Activated T-cell treated with anti-CD3 and anti-CD28 coated beads, Interleukin-2, amount 50 U/mL, for 72 hours (primary cell): ENCODE measurements at places on chromosomes 11 and 22. TPM values are rescaled to one million over a fixed set of nuclear protein-coding genes. Genes with fewer than 3 reads are reported as not detected.
A peak's percentile ranks its signal among the peaks of the same experiment; 100 is the strongest.

GRCh38 chr11:27039873-27040272 is 742 bp upstream of the BBOX1 start:
- DNase-seq, result no peak

The CCDC134 gene
- total RNA-seq, result 23.1 TPM

The MRGPRE gene
- not detected for total RNA-seq

- no peak for DNase-seq
These were observed 81.9 kb downstream of the CEP164 start for GRCh38 chr11:117409511-117409910.

- no peak for DNase-seq
These were observed 9.9 kb downstream of the BRSK2 start for GRCh38 chr11:1399386-1400316.

DNA sequence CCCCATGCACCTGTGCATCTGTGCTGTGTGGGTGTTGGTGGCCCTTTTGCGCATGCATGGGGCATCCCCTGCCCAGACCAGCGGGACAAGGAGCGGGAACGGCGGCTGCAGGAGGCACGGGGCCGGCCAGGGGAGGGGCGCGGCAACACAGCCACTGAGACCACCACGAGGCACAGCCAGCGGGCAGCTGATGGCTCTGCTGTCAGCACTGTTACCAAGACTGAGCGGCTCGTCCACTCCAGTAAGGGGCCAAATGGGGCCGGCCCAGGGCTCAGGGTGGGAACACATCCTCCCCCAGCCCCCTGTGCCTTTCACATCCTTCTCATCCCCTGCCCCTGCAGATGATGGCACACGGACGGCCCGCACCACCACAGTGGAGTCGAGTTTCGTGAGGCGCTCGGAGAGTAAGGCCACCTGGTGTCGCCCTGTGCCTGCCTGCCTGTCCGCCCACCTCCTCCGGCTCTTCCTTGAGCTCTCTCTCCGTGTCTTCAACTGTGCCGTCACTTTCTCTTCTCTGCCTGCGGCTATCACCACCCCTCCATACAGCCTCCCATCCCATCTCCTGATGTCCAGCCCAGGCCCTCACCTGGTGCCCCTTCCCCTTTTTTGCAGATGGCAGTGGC is 10.6 kb downstream of the SELENOM start:
- DNase-seq, result no peak

The PIWIL4 gene
- 1.6 TPM for total RNA-seq

The MRGPRF gene
- total RNA-seq, result not detected

The ZNF195 gene
- 30.9 TPM for total RNA-seq

GRCh38 chr11:87300640-87301380 is 263.1 kb downstream of the TMEM135 start:
- no peak for DNase-seq

DNA sequence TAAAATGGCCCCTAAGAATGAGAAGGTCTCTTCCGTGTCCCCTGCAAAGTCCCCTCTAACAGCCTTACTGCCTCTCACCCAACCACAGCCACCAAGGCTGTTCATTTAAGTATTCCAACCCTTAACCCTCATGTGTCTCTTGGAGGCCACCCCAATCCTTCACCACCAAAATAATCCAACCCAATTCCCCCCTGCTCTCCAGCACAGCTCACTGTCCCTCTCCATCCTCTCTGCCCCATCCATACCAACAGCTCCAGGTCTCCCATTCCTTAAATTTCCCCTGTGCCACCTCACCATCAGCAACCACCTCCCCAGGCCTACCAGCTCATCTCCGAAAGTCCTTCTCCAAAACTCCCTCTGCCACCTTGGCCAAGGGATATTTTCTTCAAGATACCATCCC is 1.4 kb downstream of the FAM168A start:
- no peak for DNase-seq

DNA sequence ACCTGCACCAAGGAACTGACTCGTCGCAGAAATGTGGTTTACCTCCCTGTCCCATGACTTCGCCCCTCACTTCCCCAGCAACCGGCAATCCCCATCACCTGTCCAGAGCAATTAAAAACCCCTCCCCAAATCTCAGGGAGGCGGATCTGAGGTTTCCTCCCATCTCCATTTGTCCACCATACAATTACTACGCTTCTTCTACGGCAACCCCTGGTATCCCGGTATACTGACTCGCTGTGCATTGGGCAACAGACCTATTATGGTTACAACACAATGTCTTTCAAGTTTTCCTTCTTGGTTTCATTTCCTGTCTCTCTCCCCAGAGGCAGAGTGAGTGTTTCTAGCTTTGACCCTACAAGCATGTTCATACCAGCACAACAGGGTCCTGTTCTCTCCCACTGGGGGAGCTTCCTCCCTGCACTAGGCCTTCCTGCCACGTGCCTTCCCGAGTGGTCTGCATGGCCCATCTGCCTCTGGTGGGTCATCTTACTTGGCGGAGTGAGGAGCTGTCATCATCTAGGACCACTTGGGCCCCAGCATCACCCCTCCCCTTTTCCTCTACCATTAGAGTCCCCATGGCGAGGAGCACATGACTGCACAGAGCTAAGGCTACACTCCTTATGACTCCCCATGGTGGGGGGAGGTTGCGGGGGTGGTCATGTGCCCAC is 30.3 kb upstream of the NAP1L4 start:
- DNase-seq, result no peak

DNA sequence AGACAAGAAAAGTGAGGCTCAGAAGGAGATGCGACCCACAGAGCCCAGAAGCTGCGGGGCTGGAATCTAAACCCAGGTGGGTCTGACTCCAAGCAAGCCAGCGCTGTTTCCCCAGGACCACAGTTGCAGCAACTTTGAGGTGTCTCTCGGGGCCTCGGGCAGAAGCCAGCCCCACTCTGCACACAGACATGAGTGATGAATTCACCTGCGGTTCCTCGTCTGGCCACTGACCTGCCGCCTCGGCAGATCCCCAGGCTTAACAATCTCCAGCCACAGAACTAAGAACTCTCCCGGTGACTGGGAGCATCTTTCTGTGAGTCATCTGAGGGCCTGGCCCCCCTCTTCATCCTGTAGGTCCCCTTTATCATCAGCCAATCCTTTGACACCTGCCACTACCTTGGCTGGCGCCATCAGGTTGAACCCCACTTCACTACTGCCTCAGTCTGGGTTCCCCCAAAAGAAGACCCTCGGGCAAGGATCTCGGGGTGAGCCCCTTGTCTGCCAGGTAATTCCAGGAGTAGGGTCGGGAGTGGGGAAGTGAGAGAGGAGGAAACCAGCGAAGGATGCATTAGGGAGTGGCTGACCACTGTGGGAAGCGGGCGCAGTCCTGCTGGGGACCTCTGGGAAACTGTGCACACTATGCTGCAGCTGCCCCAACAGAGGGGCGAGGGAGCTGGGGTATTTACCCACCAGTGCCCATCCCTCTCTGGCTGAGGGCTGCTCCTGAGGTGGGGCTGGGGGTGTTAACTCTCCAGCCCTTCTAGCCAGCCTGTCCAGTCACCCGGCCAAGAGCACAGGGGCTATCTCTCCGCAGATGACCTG is 33.0 kb upstream of the MN1 start:
- no peak for DNase-seq

GRCh38 chr11:19924311-19924710 is 211.7 kb downstream of the NAV2 start:
- DNase-seq, result no peak

The MCHR1 gene
- not detected for total RNA-seq

DNA sequence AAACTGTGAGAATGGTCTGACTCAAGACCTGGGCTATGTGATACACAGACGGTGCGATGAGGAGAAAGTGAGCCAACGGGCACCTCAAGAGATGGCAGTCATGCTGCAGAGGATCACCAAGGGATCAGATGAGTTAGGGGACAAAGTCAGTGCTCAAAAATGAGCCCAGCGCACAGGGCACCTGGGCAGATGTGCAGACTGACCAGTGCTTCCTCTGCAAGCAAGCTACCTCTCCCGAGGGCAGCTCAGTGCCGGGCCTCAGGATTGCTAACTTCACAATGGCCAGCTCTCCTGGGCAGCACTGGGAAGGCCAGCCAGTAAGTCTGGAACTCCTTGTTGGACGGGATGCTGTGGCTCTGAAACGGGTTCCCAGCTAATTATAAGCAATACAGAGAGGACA is 15.3 kb downstream of the HDHD5 start:
- no peak for DNase-seq

DNA sequence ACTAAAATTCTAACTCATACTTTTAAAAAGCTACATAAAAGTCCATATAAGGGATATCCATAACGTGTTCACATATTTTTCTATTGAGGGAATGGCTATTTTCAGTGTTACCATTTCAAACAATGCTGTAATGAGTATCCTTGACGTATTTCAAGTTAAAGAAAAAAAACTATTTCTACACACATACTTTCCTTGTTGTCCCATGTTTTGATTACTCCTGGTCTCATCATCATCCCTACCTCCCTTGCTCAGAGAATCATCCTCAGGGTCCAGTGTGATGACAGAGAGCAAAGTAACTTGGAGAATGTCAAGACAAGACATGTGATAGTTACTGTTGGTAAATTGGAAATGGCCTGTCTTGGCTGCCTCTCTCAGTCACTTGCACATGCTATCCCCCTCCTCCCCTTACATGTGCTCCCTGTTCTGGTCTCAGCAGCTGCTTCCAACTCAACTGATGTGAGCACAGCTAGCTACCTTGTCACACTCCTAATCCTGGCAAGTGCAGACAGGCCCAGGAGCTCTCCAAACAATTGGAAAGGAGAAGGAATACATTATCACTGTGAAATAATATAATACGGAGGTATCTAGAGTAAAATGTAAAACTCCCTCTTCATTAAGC is 21.8 kb downstream of the NUMA1 start:
- no peak for DNase-seq

- no peak for DNase-seq
These were observed 1.5 kb downstream of the OR9G1 start for GRCh38 chr11:56700242-56700913.

DNA sequence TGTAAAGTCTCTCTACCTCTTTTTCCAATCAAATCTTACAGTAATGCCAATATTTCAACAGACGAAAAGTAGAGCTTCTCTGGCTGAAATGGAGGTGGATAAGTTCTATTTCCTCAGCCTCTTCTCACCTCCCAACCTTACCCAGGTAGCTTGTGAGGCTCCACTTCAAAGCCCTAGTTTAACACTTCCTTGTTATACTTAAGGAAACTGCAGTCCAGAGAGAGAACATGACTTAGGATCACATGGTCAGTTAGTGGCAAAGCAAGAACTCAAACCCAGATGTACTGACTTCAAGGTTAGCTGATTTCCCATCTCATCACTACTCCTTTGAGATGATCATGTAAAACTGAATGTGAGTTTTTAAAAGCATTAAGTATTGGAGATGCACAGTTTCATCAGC is 32.5 kb downstream of the PAK1 start:
- DNase-seq, result no peak

The C11orf42 gene
- total RNA-seq, result not detected

The RIMBP3C gene
- not detected for total RNA-seq

The CDCA5 gene
- 174 TPM for total RNA-seq

GRCh38 chr11:123194337-123195187 is 486 bp downstream of the CLMP start:
- peak; percentile 6 for DNase-seq

The C11orf87 gene
- total RNA-seq, result not detected

- no peak for DNase-seq
These were observed 43.5 kb upstream of the TP53I11 start for GRCh38 chr11:44993971-44994704.

- DNase-seq, result no peak
These were observed 7.9 kb downstream of the C11orf96 start for GRCh38 chr11:43950311-43950855.

DNA sequence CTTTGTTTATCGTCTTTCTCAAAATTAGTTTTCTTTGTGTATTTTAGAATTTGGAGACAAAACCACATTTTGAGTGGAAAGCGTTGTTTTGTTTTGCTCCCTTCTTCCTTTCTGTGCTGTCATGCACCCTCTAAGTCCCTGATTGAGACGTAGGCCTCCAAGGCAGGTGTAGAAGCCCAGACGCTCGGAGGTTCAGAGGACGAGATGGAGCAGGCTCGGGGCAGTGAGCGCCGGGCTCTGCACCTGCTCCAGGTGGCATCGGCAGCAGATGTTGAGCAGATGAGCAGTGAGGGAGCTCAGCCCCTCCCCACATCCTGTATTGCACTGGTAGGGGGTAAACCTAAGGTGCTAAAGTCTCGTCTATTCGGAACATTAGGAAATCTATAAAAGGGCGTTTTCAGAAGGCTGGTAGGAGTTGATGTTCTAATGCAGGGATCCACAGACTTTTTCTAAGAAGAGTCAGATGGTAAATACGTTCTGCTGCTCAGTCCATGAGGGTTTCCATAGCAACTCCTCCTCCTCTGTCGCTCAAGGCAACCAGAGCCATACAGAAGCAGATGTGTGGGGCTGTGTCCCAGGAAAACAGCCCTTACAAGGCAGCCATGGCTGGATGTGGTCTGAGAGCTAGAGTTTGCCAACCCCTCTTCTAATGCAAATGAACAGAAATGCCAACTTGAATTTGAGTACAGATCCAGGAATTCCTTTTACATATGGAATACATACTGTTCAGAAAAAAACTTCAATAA is 724.2 kb downstream of the BRD1 start:
- DNase-seq, result no peak

DNA sequence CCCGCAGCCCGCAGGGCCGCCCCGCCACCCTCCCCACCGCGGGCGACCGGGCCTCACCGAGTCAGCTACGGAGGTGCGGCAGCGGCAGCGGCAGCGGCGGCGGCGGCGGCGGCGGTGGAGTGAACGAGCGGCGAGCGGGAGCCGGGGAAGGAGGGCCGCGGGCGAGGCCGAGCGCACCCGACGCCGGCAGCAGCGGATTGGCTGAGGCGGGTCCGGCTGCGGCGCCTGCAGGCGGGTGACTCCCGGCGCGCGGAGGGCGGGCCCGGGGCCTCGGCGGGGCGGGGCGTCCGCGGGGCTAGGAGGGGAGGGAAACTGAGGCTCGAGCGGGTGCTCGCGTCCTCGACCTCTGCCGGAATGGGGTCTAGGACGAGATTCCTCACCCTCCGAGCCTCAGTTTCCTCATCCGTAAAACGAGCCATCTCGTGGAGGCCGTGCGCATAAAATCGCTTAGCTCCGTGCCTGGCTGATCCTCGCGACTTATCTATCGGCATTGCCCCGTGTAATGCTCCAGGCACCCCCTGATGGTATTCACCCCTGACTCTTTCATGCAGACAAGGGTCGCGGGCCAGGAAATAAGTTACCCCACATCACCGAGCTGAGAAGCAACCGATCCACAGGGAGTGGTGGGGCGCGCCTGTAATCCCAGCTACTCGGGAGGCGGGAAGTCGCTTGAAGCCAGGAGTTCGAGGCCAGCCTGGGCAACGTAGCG is at the start of gene CPT1A:
Gene CPT1A, minus strand, starts transcription at position 199 of the 709 bp plus-strand sequence. CDS start 26,442 bp downstream, outside the sequence.
- peak; percentile 86 for DNase-seq

- no peak for DNase-seq
These were observed 934 bp downstream of the HSD17B12 start for GRCh38 chr11:43681401-43681942.

- no peak for DNase-seq
These were observed 34.8 kb upstream of the VWA5A start for GRCh38 chr11:124080327-124081001.

The TPCN2 gene
- total RNA-seq, result 11.7 TPM

GRCh38 chr22:17303441-17303839 is 65.8 kb upstream of the CECR2 start:
- DNase-seq, result no peak

GRCh38 chr11:92638678-92639077 is 330.8 kb upstream of the MTNR1B start:
- DNase-seq, result no peak
